Fibroblast of pulmonary artery (primary cell): ENCODE measurements at places on chromosomes 4 and X.

DNA sequence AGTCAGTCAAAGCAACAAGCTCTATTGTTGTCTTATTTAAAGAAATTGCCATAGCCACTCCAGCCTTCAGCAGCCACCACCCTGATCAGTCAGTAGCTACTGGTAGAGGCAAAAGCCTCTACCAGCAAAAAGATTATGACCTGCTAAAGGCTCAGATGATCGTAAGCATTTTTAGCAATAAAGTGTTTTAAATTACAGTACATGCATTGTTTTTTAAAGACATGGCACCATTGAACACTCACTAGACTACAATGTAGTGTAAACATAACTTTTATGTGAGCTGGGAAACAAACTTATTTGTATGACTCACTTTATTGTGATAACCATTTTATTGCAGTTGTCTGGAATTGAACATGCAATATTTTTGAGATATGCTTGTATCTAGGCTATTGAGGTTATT, 32.3 kb upstream of the DYNLT3 start:
- DNase-seq: no peak

DNA sequence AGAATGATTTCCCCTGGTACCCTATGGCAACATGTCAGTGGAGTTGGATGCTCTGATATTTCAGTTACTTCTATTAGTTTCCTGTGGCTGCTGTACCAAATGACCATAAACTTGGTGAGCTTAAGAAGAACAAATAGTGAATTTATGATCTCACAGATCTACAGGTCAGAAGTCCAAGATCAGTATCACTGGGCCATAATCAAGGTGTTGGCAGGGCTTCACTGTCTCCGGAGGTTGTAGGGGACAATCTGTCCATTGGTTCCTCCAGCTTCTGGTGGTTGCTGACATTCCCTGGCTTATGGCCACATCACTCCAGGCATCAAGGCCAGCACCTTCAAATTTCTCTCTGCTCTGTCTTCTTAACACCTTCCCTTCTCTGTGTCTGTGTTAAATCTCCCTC, 37.9 kb upstream of the ELOVL6 start:
- DNase-seq: no peak

DNA sequence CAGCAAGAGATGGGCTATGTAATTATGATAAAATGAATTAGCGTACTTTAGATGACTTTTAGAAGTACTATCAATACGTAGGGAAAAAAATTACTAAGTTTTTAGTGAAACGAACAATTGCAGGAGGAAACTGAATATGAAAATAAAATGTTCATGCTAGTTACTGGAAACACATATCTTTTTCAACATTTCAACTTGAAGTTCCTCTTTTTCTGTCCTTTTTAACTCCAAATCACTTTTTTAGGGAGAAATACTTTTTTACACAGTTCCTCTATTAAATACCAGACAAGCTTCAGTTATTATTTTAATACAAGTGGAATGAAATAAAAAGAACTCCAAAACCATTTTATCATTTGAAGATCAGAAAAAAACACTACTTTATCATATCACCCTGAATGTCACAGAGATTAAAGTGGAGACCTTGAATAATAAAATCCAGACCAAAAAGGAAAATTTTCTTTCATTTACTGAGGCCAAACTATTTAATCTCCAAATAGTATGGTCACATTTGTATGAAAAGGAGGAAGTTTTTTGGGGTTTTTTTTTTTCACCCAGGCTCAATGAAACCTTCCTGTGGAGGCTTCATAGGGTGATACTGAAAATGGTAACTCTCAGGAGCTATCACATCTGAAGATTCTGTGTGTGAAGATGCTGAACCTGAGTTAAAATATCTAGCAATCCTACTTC, 306.2 kb downstream of the INPP4B start:
- DNase-seq: no peak

- DNase-seq: peak; percentile 70
Observed at GRCh38 chr4:88939697-88940096, 117.3 kb downstream of the FAM13A start.

- DNase-seq: peak; percentile 70
Observed at GRCh38 chr4:55409468-55410171, 13.9 kb downstream of the TMEM165 start.

- DNase-seq: no peak
Observed at GRCh38 chr4:53644607-53645006, 53.3 kb upstream of the LNX1 start.

- no peak for DNase-seq
Observed at GRCh38 chr4:26201120-26201519, 119.7 kb upstream of the RBPJ start.

- no peak for DNase-seq
Observed at GRCh38 chr4:127920521-127920920, 39.8 kb downstream of the PLK4 start.

DNA sequence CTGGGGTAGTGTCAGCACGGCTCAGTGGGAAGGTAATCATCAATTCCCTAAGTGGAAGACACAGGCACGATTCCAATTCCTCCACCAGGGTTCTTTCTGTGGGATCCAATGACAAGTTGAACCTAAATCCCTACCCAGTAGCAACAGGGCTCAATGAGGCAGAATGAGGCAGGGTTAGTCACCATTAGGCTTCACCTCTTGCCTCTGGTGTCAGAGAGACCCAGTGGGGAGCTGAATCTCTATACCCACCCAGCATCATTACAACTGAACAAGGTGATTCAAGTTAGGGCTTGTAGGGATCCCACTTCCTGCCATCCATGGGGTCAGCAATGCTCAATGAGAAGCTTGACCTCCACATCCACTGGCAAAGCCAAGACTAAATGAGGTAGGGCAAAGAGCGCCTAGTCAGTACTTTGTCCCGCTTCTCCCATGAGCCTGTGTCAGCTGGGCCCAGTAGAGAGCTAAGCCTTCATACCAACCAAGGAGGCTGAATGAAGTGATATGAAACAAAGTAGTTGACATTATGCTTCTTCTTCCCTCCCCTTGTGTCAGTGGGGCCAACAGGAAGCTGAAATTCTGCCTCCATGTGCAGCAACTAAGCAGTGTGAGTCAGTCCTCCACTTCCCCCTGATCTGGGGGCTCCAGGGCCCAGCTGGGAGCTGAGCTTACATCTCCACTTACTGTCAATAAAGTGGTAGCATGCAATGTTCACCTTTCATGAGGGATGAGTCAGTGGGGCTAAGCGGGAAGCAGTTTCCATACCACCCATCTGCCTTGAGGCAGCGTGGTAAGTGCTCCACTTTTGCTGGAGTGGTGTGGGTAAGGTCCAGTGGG, 36.4 kb upstream of the RBM41 start:
- DNase-seq: peak; percentile 0

- DNase-seq: peak; percentile 42
Observed at GRCh38 chr4:155952501-155952901, 1.2 kb downstream of the CTSO start.

GRCh38 chr4:1538941-1539772, 132.9 kb upstream of the NKX1-1 start:
- no peak for DNase-seq

DNA sequence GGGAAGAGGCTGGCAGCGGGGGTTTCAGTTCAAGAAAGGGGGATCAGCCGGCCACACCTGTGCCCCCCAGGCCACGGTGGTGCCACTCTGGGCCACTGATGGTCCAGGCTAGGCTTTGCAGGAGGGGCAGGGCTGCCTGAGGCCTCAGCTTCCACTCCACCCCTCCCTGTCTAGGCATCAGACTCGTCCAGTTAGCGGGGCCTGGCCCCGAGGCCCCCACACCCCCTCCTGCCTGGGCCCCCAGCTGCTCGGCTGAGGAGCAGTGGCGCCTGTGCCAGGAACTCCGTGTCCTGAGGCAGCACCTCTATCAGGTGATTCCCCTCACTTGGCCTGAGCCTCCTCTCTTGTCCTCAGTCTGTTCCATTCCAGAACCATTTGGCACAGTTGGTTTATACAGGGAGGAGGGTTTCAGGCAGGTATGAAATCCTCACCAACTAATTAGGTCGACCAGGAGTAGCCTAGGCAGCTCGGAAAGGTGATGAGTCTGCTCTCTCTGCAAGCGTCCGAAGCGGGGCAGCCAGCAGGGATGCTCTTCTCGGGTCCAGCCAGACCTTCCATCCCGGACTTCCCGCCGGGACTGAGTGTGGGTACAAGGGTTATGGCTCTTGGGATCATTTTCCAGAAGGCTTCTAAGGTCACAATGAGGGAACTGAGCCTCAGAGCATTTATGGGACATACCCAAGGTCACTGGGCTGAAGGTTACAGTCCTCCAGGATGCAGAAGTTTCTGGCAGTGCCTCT, 2.1 kb downstream of the NSG1 start:
- no peak for DNase-seq

GRCh38 chrX:39335513-39336235, 534.4 kb downstream of the MID1IP1 start:
- DNase-seq: no peak

GRCh38 chrX:76919761-76920160, 492.3 kb downstream of the MAGEE1 start:
- no peak for DNase-seq

DNA sequence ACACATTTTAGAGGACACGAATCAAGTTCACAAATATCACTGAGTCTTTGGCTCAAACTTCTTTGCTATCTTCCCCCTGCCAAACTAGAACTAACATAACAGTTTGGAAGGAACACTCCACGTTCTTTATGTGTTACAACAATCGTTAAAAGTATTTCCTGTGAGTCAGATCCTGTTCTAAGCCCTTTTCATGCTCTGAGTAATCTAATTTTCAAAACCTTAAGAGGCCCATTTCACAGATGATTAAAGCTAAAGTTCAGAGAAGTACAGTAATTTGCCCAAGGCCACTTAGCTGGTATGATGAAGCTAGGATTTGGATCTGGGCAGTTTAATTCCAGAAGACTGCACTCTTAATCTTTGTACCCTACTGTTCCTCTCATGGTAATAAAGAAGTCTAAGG, 854.4 kb upstream of the INTU start:
- DNase-seq: peak; percentile 71

DNA sequence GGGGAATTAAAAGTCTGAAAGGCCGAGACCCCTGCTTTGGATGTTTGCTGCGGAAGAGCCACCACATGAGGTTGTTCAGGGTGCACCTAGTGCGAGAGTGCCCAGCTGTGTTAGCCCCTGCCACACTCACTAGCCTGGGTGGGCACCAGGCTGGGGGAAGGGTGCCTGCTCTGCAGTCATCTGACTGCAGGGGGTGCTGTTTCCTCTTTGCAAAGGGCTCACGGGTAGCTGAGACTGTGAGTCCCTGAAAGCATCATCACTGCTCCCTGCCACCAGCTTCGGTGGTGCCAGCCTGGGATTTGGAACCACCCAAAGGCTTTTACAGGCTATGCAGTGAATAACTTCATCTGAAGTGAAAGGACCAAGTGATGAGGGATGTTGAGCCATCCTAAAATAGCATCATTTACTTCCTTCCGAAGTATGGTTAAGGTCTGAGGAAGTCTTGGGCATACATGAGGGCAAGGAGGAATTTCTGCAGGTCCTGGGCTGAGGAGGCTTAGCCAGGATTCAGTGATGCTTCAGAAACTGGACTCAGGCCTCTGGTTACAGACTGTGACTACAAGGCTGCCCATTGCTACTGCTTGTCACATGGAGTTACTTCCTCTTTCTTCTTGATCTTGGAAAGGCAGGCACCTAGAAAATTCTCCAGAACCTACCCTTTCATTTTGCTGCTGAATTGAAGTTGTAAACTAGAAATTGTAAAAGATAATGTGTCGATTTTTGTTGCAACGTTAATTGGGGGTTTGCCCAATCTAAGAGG, 293.2 kb upstream of the PRPS2 start:
- no peak for DNase-seq

- DNase-seq: peak; percentile 75
Observed at GRCh38 chrX:25600776-25601175, 537.4 kb upstream of the MAGEB18 start.

GRCh38 chr4:139223682-139224317, 46.8 kb upstream of the ELF2 start:
- DNase-seq: peak; percentile 83

- DNase-seq: peak; percentile 21
Observed at GRCh38 chr4:71609167-71609566, 174.7 kb downstream of the GC start.

DNA sequence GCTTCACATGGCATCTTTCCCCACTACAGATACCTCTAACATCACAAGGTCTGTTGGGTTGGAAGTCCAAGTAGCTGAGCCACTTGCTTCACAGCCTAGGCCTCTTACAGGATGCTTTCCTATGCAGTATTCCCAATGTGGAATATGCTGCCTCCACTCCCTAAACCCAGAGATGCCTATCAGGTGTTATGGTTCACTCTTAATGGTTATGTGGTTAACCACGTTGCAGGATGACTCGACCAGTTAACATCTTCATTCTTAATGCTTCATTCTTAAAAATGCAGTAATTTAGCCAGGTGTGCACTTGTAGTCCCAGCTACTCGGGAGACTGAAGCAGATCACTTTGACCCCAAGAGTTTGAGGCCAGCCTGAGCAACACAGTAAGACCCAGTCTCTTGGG, 24.2 kb downstream of the HAUS3 start:
- DNase-seq: peak; percentile 10

DNA sequence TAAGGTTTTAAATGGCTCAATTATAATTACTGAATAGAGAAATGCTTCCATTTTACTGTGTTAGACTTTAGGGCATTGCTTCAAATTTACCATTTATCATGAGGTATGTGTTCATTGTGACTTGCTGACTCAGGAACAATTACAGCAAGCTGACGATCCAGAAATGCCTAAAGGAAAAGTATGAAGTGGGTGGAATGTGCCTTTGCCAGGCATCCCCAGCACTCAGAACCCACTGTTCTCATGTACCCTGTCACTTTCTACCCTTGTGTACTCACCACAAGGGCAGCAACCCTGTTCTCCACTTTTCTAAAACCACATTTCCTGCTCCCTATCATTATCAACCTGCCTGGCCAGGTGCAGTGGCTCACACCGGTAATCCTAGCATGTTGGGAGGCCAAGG, 41.5 kb downstream of the QRFPR start:
- DNase-seq: no peak

GRCh38 chrX:12325171-12325570, 186.9 kb downstream of the FRMPD4 start:
- no peak for DNase-seq

DNA sequence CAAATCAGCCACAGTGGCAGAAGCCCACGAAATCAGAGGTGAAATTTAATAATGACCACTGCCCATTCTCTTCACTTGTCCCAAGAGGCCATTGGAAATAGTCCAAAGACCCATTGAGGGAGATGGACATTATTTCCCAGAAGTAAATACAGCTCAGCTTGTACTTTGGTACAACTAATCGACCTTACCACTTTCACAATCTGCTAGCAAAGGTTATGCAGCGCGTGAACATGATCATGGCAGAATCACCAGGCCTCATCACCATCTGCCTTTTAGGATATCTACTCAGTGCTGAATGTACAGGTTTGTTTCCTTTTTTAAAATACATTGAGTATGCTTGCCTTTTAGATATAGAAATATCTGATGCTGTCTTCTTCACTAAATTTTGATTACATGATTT, at the start of gene F9:
F9 (plus strand) TSS at position 190 of the 400 bp plus-strand sequence; CDS start at position 216, 26 bp downstream.
- no peak for DNase-seq

- DNase-seq: no peak
Observed at GRCh38 chr4:139146926-139147629, 29.9 kb downstream of the ELF2 start.

- DNase-seq: no peak
Observed at GRCh38 chr4:148730766-148731165, 288.6 kb upstream of the NR3C2 start.
